H9 (cell line): ENCODE measurements at places on chromosomes 1 and 21.
A peak's percentile ranks its signal among the peaks of the same experiment; 100 is the strongest.

- DNase-seq: peak; percentile 91
Measured at GRCh38 chr1:43227143-43227764, 42.5 kb upstream of the TMEM125 start.

DNA sequence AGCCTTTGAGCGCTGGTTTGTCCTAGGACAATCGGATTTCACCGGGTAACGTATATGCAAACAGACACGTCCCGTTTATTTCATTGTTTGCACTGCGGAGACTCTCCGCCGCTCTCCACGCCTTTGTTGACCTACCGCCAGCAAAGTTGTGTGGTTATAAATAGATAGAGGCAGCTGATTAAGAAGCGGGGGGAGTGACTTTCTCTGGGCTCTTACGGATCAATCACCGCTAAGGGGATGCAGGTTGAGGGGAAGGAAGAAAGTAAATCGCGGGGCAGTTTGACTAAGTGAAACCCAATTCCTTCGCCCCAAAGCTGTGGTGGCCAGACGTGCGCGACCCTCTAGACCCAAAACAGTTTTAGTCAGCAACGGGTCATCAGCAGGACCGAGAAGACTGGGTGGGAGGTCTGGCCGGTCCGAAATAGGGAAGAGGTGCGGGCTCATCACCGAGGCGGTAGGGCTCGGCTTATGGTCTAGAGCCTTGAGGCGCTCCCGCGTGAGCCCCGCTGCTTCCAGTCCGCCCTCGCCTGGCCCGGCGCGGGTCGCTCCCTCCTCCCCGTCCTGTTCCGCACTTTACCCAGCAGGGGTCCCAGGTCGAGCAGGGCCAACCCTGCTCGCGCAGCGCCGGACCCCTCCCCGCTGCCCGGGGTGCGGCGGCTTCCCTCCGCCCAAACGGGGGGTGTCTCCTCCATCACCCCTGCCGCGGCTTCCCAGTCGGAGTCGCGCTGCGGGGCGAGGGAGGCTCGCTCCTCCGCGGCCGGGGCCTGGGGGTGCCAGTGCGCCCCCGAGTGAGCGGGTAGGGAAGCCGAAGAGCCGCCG, 120.8 kb upstream of the RRP15 start:
- peak; percentile 80 for DNase-seq

- DNase-seq: peak; percentile 47
Measured at GRCh38 chr1:112714313-112715263, 544 bp downstream of the PPM1J start.

DNA sequence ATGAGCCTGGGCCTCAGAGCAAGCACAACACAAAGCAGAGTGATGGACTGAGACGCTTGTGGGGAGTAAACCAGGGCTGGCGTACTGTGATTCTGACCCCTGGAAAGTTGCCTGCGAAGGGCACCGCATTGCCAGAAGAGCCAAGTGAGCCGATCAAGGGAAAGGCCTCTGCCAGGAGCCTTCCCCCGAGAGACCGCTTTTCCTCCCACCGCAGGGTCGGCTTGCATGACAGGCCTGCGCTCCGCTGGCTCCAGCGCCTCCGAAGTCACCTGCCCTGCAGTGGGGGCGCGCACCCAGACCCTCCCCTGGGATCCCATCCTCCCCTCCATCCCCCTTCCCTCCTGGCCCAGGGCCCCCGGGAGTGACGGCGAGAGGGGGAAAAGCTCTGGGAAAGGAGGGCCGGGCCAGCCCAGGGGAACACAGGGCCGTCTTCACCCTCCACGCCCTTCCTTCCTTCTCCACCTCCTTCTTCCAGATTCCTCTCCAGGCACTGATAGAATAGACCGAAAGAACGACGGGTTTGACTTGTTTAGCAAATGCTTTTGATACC, 165.0 kb downstream of the TRIM33 start:
- peak; percentile 77 for DNase-seq

- DNase-seq: peak; percentile 63
Measured at GRCh38 chr21:42520628-42521253, 7.1 kb downstream of the SLC37A1 start.

GRCh38 chr1:53502641-53503432, 43.6 kb downstream of the DMRTB1 start:
- peak; percentile 68 for DNase-seq

GRCh38 chr1:235013512-235013911, 115.1 kb downstream of the TOMM20 start:
- DNase-seq: no peak

GRCh38 chr1:104387716-104388508, 638.2 kb downstream of the AMY1C start:
- DNase-seq: no peak

- no peak for DNase-seq
Measured at GRCh38 chr1:207051191-207051943, at the start of gene YOD1. YOD1 (minus strand) TSS chr1:207051208; CDS start chr1:207051030, 178 bp downstream.

DNA sequence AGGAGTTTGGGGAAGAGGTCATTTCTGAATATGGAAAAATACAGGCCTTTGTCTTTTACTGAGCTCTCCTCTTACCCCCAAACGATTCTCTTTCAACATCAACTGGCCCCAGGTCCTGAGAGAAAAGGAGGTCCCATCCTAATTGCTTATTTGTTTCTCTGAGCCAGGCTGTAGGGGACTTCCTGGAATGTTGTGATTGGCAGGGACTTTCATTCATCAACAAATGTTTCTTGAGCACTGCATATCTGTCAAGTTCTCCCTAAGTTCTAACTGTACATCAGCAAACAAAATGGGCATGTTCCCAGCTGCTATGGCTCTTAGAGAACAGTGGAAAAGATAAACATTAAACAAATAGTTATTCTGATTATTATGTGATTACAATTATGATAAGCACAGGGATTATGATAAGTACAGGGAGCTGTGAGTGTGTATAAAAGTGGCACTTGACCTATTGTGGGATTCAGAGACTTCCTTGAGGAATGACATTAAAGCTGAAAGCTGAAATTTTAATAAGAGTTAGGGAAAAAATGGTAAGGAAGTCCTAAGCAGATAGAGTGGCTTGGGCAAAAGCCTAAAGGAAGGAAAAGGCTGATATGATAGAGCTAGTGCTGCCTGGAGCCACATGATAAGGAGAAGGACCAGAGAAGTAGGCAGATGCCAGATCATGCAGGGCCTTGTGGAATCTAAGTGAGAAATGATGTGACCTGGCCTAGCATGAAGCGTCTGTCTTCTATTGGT, 11.6 kb downstream of the GPX7 start:
- DNase-seq: no peak

DNA sequence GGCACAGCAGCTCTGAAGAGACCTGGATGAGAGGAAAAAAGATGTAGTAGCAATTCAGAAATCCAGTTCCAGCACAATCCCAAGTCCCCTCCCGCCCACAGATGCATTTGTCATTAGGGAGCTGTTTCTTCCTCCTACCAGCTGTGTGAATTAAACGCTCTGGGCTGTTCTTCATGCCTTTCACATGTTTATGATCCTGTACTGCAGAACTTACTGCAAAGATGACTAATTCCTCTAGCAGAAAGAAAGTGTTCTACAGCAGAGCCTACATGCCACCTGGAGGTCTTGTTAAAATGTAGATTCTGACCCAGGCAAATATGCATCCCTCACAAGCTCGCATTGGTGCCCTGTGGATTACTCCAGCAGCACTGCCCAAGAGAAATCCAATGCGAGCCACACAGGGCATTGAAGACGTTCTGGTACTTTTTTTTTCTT, 6.5 kb downstream of the ENO1 start:
- DNase-seq: no peak

GRCh38 chr1:43802356-43802980, 95.1 kb downstream of the ST3GAL3 start:
- DNase-seq: no peak

GRCh38 chr21:15255261-15255660, 190.5 kb upstream of the NRIP1 start:
- DNase-seq: no peak

GRCh38 chr1:94962409-94963265, 35.7 kb upstream of the CNN3 start:
- no peak for DNase-seq

DNA sequence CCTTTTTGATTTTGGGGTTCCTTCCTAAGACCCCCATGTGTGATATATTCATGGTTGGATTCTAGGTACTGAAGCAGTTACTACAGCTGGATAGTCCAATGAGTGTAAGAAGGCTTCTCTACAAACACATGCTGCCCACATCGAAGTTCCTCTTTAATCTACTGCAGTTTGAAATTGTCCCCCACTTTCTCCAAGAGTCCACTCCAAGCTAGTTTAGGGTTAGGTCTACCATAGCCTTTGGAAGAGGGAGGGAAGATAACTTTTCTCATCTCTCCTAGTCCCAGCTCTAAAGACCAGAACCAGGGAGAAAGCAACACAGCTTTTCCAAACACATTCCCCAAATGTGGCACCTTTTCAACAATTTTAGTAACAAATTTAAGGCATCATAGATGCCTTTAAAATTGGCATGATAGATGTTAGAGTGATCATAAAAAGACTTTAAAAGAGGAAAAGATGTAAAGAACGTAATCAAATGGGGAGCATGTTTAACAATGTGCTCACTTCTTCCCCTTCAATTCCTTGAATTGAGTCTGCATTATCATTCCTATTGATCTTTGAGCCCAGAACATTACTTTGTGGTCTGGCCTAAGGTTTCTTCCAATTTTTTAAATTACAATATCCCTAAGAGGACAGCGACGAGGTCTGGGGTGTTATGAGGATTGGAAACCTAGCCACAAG, 1.0 kb upstream of the EXO1 start:
- no peak for DNase-seq

DNA sequence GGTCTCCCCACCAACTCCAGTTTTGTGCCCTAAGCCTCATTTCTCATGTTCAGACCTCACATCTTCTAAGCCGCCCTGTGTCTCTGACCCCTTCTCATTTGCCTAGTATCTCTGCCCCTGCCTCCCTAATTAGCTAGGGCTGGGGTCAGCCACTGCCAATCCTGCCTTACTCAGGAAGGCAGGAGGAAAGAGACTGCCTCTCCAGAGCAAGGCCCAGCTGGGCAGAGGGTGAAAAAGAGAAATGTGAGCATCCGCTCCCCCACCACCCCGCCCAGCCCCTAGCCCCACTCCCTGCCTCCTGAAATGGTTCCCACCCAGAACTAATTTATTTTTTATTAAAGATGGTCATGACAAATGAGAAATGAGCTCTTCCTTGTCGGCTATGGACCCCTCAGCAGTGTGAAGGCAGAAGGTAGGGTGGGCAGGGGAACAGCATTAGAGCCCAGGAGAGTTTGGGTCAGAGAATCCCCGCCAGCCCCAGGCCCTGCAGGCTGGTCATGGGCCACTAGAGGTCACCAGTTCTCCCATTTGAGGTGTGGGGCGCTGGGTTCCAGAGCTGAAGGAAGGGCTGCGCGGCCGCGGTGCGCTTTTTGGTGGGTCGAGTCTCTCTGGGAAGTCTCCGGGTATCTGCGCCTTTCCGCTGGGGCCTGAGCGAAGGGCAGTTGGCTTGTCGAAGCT, 11.5 kb downstream of the ADAMTSL4 start:
- peak; percentile 92 for DNase-seq

- peak; percentile 64 for DNase-seq
Measured at GRCh38 chr21:36709868-36710728, 11.2 kb downstream of the SIM2 start.

DNA sequence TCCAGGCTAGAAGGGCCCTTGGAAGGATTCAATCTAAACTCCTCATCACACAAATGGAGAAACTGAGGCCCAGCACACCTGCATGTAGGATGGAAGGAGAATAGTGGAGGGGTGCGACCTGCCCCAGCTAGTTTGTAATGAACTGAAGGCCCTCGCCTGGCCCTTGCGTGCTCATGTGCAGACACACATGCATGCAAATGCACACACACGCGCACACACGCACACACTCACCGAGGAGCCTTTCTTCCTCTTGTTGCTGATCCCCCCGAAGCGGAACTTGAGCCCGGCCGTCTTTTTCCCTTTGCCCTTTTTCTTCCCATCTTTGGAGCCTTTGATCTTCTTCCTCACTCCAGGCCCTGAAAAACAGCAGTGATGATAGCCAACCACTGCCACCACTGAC, 27.9 kb downstream of the CHD5 start:
- no peak for DNase-seq

DNA sequence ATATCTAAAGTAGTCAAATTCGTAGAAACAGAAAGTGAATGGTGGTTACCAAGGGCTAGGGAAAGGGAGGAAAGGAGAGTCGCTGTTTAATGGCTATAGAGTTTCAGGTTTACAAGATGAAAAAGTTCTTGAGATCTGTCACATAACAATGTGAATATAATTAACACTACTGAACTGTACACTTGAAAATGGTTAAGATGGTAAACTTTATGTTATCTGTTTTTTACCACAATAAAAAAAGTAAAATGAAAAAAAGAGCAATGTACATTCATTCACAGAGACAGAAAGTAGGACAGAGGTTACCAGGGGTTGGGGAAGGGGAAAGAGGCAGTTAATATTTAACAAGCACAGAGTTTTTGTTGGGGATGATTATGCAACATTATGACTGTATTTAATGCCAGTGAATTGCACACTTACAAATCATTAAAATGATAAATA, 53.3 kb upstream of the SEC16B start:
- DNase-seq: no peak

- DNase-seq: no peak
Measured at GRCh38 chr1:98884864-98885263, 119.8 kb downstream of the PLPPR5 start.

- no peak for DNase-seq
Measured at GRCh38 chr1:55612988-55613387, 397.8 kb upstream of the USP24 start.

DNA sequence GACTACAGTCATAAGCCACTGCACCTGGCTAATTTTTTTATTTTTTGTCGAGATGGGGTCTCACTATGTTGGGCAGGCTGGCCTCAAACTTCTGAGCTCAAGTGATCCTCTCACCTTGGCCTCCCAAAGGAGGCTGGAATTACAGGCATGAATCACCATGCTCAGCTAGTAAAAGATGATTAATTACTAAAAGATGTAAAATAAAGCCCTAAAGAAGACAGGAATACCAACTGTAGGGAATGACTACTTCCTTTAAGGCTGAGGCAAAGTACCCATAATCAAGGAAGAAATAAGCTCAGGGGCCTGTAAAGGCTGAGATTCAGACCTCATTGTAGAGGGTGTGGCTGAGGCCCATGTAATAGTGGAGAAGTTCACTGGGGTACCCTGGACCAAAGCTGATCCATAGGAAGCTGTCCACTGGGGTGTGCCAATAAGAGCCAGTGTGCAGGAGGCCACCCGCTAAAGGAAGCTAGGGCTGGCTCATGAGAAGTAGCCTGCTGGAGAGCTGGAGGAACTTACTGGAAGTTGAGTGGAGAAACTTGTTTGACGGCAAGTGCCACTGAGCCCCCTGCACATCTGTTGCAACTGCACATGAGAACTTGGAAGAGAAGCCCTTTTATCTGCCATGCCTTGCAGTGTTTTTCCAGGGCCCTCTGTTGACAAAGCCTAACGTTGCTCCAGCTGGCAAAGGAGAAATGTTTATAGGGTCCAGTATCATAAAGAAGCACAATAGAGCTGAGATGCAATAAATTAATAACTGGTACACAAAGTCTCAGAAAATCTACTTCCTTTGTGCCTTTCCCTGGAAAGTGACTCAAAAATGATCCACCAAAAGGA, 17.8 kb upstream of the SERTAD4 start:
- no peak for DNase-seq
